ENCODE measurements at places on chromosomes 4 and X. TPM values are rescaled to one million over a fixed set of nuclear protein-coding genes. Genes with fewer than 3 reads are reported as not detected.

- H3K27ac ChIP-seq: no peak overlapping the region
- H3K36me3 ChIP-seq: no peaks in the 10 kb centered on the region
- DNase-seq: no peak
- H3K27me3 ChIP-seq: no peaks in the 10 kb centered on the region
These were observed 10.9 kb upstream of the FGF16 start for GRCh38 chrX:77436271-77436670.

- H3K4me1 ChIP-seq: no peaks in the 10 kb centered on the region
- H3K36me3 ChIP-seq: peaks cover 29% of the 10 kb centered on the region
These were observed 359.0 kb upstream of the MAGEB16 start for GRCh38 chrX:35439034-35439660.

GRCh38 chrX:98432413-98432812, 1548.7 kb downstream of the RPA4 start:
- H3K4me3 ChIP-seq: no peak overlapping the region
- no peak overlapping the region for H3K27ac ChIP-seq
- no peaks in the 10 kb centered on the region for H3K4me1 ChIP-seq
- no peak for DNase-seq
- H3K27me3 ChIP-seq: no peaks in the 10 kb centered on the region

GRCh38 chr4:139167774-139168444, 9.1 kb downstream of the ELF2 start:
- peaks cover 5% of the 10 kb centered on the region for H3K4me1 ChIP-seq
- DNase-seq: no peak
- no peaks in the 10 kb centered on the region for H3K36me3 ChIP-seq
- H3K4me3 ChIP-seq: no peak overlapping the region
- H3K27me3 ChIP-seq: no peaks in the 10 kb centered on the region

The AMTN gene
- total RNA-seq: not detected
